ENCODE measurements at places on chromosomes 11 and 22.

- H3K36me3 ChIP-seq, result no peaks in the 10 kb centered on the region
- peaks cover 13% of the 10 kb centered on the region for H3K27me3 ChIP-seq
- no peaks in the 10 kb centered on the region for H3K4me1 ChIP-seq
- H3K4me3 ChIP-seq, result no peak overlapping the region
Observed at GRCh38 chr11:32334822-32335221, 100.5 kb downstream of the WT1 start.

GRCh38 chr11:86736291-86737143, 63.8 kb upstream of the PRSS23 start:
- peaks cover 19% of the 10 kb centered on the region for H3K36me3 ChIP-seq
- H3K4me3 ChIP-seq, result no peak overlapping the region
- no peak overlapping the region for H3K27ac ChIP-seq
- no peak for DNase-seq
- H3K27me3 ChIP-seq, result no peaks in the 10 kb centered on the region

DNA sequence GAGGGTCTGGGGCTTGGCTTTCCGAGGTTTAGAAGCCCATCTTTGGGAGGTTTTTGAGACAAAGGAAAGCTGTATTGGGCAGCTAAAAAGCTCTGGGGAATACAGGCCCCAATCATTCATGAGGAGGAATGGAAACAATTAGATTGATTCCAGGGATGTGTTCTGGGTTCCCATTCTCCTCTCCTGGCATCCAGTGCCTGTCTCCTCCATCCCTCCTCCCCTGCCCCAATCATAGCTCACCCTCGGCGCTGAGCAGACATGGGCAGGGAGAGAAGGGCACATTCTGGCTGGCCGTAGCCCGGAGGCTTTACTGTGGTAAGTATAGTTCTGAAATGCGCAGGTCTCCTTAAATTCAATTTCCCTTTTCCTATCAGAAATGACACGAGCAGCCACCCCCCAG, 42.4 kb downstream of the ABTB2 start:
- DNase-seq, result no peak
- H3K27me3 ChIP-seq, result no peaks in the 10 kb centered on the region
- H3K4me3 ChIP-seq, result no peak overlapping the region
- H3K27ac ChIP-seq, result no peak overlapping the region

DNA sequence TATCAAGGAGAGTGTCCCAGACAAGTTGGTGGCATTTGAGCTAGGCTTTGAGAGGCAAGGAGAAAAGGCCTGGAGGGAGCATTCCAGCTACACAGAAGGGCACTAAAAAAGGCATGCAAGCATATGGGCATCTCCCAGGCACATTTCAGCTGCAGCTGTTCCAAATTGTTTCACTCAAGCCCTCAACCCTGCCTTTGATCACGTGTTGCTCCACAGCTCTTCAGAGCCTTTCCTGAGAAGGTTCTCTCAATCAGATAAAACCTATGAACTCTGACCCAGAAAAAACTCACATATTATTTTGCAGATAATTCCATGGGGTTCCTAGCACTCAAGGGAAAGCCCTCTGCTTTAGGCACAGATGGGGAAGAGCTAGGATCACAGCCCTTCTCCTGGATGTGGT, 24.4 kb upstream of the HSPA8 start:
- H3K27ac ChIP-seq, result no peak overlapping the region
- peaks cover 6% of the 10 kb centered on the region for H3K36me3 ChIP-seq
- no peak overlapping the region for H3K4me3 ChIP-seq
- no peaks in the 10 kb centered on the region for H3K27me3 ChIP-seq
- DNase-seq, result no peak
- no peaks in the 10 kb centered on the region for H3K4me1 ChIP-seq

DNA sequence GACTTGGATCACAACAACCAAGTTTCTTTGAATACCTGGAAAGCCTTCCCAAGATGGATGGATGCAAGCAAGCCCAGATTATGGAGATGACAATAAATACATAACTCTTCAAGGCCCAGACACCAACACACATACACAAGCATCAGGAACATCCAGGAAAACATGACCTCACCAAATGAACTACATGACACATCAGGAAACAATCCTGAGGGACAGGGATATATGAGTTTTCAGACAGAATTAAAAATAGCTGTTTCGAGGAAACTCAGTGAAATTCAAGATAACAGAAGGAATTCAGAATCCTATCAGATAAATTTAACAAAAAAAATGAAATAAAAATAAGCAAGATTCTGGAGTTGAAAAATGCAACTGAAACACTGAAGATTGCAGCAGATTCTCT, 659.4 kb downstream of the METTL15 start:
- no peaks in the 10 kb centered on the region for H3K27me3 ChIP-seq
- peak overlapping the region; percentile 31 for H3K27ac ChIP-seq
- no peak for DNase-seq

DNA sequence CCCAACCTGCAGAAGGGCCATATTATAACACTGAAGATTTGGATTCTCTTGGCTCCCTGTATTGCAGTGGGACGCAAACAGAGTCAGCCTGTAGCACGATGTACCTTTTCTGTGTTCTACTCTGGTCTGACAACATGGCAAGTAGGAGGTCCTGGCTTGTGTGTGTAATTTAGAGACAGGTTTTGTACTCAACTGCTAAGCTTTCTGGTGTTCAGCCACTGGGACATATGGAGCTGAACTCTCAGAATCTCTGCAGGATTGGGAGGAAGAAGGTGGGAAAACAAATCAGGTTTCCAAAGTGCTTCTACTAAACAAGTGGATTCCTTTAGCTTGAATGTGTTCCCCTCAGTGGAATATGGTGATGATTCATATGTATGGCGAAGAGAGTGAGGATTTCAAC, 192.5 kb upstream of the MTMR2 start:
- H3K27me3 ChIP-seq, result no peaks in the 10 kb centered on the region
- no peak for DNase-seq
- peaks cover 27% of the 10 kb centered on the region for H3K4me1 ChIP-seq
- no peaks in the 10 kb centered on the region for H3K36me3 ChIP-seq
- no peak overlapping the region for H3K27ac ChIP-seq
- H3K4me3 ChIP-seq, result no peak overlapping the region

DNA sequence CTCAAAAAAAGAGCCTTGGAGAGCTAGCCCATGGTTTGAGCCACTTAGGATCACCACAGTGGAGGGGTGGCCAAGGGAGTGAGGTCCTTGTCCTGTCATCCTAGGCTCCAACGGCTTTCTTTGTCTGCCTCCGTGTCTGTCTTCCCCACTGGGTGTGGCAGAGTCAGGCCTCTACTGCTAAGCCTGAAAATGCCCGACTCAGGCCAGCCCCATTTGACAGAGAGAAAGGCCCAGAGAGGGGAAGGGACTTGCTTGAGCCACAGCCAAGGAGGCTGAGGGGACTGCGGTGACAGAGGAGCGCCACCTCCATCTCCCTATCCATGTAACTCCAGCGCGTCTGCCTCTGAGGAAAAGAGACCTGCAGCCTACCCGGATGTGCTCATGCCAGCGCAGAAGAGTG, 27.8 kb upstream of the CD82 start:
- H3K4me3 ChIP-seq, result no peak overlapping the region
- no peak for DNase-seq
- H3K27me3 ChIP-seq, result peaks cover 37% of the 10 kb centered on the region
- no peaks in the 10 kb centered on the region for H3K36me3 ChIP-seq
- no peaks in the 10 kb centered on the region for H3K4me1 ChIP-seq
- H3K27ac ChIP-seq, result no peak overlapping the region
